ENCODE measurements at places on chromosomes 12 and 14.

DNA sequence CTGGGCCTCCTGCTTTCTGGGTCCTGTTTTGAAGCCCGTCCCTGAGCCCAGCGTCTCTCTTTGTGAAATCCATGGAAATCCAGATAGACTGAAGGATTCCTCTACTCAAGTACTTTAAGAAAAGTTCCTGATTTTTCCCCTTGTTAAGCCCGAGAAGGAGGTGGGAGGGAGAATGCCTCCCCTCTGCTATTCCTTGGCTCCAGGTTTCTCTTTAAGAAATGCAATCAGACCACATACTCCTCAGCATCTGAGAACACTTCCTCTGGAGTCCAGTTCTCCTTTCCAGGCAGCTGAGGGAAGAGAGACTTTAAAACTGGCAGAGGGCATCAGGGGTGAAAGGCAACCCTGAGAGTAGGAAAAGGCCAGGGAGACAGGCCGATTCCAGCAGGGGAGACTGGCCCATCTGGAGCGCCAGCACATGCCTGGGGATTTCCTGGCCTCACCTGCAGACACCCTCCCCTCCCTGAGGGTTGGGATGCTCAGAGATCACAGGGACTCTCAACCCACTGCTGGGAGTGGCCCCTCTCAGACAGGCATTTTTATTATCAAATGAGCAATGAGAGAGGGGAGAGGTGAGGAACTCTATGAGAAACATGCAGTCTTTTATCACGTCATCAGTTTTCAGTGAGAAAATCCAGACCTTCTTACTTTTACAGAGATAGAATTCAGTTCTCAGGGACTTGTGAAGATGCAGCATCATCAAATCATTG, 2.0 kb upstream of the EMP1 start:
- DNase-seq, result peak; percentile 88

- DNase-seq, result no peak
These were observed 243.3 kb upstream of the FKBP4 start for GRCh38 chr12:2551412-2551900.

GRCh38 chr12:112907415-112908157, 824 bp downstream of the OAS1 start:
- DNase-seq, result no peak

GRCh38 chr12:227286-227915, 13.4 kb upstream of the SLC6A12 start:
- no peak for DNase-seq

GRCh38 chr14:87111741-87112140, 881.2 kb downstream of the GALC start:
- DNase-seq, result no peak

- DNase-seq, result no peak
These were observed 325 bp downstream of the C12orf60 start for GRCh38 chr12:14803830-14804160.

DNA sequence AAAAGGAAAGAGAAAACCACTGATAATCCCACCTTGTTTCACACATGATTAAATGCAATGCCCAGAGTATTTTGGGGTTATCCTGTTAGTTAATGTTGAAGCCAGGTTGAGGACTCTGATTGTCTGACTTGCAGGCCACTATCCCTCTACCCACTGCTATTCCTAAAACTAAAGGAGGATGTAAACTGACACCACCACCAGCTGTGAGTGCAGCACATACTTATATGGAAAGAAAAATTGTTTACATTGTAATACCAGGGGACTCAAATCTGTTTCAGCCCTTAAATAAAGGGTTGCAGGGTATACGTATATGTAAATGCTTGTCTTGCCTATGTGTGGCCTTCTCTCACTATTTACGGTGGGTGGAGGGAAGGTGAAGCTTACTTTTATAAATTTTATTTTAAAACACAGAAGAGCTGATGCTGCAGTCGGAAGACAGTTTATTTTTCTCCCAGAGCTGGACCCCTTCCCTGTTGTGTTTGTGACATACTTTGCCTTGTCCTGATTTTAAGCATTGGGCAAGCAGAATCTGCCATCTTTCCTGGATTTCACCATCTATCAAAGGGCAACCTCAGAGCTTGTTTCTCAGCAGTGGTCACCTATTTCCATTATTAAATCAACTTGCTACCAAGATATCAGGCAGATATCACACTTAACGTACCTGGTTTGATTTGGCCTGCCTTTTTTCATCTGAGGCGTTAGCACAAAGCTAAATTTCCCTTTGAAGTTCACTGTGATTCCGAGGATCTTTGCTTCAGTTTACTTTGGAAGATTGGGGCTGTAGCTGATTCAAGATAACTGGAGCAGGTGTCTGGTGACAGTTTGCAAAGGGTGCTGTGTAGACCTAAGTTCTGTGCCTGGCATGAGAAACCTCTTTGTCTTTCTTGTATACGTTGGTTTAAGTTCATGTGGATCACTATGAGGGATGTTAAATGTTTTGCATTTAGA, 25.2 kb downstream of the DAAM1 start:
- no peak for DNase-seq
